AG20443 (cell line): ENCODE measurements at places on chromosomes 4 and X.

- DNase-seq = no peak
Measured at GRCh38 chr4:74543231-74543781, 98.4 kb downstream of the AREG start.

- DNase-seq = no peak
Measured at GRCh38 chr4:104966349-104967033, 180.2 kb upstream of the TET2 start.

- no peak for DNase-seq
Measured at GRCh38 chr4:106056914-106057313, 161.6 kb downstream of the NPNT start.

DNA sequence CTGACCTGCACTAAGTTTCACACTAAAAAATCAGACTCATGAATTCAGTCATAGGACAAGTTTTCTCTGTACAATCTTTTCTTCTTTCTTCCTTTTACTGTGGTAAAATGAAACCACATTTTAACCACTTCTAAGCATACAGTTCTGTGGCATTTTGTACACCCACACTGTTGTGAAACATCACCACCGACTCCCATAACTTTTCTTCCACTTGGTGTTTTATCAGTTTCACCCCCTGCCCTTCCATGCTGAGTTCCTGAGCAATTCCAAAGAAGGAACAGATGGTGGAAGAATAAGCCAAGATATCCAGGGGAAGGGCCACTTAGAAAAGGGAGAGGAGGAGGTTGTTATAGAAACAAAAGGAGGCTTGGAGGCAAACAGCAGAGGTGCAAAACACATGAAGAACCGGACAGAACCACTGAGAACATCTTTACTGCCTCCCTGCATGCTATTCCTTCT lies 22.6 kb downstream of the SLC25A4 start:
- peak; percentile 38 for DNase-seq

DNA sequence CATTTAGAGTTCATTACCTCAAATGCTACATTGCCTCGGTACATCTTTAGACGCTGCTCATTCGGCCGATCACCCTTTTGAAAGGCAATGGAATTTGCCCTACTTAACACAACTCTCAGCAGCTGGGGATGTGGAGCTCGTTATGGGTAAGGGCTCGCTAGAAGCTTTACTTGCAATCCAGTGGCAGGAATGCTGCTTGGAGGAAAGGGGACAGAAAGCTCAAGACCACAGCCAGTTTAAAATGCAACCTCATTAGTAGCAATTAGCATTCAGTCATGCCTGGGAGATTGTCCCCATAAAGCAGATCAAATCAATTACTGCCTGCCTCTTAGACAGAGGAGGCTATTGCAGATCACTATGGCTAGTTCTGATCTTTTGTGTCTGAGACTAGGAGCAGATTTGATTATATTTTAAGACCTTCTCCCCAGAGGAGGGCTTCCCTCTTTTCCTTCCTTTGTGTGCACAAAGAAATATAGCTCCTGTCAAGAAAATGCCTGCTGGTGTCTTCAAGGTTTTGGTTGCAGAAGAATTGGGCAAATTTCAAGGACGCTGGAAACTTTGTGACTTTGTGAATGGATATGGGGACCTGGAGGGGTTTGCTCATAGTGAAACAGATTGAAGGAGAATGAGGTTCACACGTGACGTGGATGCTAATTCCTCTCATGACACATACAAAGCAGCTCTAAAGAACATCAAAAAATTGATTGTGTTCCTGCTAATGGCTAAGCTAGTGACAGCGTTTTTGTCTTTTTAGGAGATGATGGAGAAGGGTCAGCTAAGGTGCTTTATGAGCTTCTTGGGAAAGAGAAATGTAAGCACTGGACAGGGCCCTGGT lies 237.5 kb upstream of the GLRA2 start:
- DNase-seq = no peak

DNA sequence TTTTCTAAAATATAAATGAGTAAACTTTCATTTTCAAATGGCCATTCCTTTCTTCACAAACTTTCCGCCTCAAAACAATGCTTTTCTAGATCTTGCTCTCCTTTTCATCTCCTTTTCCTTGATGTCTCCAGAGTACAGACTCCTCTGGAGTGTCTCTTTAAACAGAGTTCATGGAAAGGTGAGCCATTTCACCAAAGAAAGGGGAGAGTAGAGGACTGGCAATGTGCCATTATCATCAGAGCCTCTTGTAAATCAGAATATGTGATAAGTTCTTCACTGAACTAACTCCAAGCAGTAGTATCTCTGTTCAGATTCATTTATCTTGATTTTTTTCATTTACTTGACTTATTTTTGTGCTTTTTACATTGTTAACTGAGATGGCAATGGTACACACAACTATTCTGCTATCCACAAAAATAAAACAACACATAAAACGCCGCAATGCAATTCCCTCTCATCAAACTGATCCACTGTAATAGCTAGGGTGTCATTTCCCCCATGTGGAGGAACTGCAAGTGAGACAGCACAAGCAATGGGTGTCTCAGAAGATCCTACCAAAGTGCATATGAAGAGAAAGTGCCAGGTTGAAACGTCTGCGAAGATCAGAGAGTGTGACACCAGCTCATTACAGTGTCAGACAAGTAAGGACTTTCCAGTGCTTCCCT lies 125.4 kb downstream of the RASL11B start:
- DNase-seq = no peak

- DNase-seq = peak; percentile 65
Measured at GRCh38 chr4:27048429-27049238, 188.0 kb downstream of the STIM2 start.

DNA sequence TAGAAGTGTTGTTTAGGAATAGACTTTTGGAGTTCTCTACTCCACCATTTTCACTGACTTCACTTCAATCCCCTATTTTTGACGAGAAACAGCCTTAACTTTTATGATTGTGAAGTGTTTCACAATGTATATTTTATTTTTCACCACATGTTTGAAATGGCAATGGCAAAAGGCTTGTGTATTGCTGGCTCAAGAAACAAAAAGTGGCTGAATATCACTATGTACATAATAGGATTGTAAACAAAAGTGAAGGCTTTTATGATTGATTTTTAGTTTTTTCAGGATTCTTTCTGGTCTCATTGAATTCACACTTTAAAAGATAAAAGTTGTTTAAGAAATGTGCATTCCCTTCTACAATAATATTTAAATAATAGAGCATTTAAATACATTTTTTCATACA lies 18.2 kb downstream of the MAGEB5 start:
- DNase-seq = no peak

- DNase-seq = no peak
Measured at GRCh38 chr4:26647523-26648224, 63.8 kb downstream of the TBC1D19 start.

GRCh38 chr4:110527156-110527555 lies 51.2 kb downstream of the ENPEP start:
- DNase-seq = no peak

- peak; percentile 85 for DNase-seq
Measured at GRCh38 chr4:147831551-147832171, 99.8 kb downstream of the ARHGAP10 start.

DNA sequence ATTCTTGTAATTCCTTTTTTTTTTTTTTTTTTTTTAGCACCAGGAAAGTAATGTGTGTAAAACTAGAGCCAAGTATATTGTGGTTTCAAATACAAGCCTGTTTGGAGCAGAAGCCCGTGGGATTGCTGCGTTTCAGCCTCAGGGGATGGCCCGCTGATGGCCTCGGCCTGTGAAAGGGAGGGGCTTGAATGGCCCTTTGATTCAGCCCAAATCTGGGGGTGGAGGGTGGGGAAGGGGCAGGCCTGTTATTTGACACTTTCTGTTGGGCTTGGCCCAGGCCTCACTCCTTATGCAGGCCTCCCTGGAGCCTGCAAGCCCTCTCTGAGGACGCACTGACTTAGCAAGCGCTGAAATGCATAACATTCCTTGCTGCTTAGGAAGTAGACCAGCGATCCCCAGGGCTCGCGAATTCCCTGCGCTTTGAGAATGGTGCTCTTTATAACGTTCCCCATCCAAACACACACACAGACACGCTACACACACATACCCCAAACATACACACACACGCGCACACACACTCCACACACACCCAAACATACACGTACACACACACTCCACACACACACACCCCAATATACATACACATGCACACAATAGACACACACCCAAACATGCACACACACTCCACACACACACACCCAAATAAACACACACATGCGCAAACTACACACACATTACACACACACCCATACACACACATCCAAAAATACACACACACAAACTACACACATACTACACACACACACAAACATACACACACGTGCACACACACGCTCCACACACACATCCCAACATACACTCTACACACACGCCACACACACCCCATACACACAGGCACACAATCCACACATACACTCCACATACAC lies 29.6 kb downstream of the TLR10 start:
- DNase-seq = peak; percentile 93

DNA sequence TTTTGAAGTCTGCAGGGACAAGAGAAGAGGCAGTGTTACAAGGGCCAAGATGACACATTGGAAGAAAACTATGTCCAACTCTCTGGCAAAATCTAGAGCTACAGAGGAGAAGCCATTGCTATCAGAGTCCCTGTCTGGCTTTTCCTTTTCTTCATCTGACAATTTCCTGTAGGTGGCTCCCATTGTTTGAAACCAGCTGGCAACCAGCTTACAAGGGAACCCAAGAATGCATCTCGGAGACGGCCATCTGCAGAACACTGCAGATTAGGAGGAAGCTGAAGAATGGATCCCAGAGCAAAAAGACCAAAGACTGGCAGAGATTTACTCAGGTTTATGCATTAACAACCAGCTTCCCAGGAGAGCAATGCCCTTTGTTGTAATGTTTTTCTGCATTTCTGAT lies 216.2 kb upstream of the CTSO start:
- peak; percentile 9 for DNase-seq

DNA sequence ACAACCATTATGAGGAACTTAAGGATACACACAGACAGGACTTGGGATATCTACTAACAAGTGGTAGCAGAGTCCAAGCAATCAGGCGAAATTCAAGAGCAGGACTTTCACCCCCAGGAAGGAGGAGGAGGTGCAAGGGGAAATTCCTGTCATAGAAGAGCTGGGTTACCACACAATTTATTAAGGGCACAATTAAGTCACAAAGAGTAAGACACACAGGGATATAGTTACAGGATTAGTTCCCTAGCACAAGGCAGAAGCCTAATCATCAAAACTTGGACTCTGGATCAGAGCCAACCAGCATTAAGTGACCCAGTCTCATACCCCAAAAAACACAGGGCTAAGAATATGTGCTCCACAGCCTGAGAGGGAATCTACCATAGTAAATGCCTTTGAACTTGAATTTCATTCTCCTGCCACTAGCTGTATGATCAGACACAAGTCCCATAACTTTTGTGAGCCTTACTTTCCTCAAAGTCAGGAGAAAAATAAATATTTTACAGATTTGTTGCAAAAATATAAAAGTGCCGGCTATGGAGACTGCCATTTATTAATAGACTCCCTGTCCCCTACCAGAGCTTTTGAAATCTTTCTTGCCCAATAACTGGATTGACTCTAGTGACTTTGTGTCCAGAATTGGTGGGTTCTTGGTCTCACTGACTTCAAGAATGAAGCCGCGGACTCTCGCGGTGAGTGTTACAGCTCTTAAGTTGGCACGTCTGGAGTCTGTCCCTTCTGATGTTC lies 87.0 kb downstream of the SYNPO2 start:
- DNase-seq = no peak

DNA sequence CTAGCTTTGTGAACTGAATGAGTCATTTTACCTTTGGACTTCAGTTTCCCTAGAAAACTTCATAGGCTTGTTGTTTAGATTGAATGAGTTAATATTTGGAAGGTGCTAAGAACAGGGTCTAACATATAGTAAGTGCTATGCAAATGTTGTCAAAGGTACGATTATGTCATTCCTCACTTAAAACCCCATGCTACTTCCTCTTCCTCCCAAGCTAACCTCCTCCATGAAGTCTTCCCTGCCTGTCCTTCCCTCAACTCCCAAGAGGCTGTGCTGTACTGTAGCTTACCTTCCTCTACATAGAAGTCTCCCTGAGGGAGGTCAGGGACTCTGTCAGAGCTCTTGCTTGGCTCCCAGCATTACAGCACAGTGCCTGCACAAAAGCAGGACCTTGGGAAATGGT lies 103.4 kb upstream of the PJA1 start:
- no peak for DNase-seq

DNA sequence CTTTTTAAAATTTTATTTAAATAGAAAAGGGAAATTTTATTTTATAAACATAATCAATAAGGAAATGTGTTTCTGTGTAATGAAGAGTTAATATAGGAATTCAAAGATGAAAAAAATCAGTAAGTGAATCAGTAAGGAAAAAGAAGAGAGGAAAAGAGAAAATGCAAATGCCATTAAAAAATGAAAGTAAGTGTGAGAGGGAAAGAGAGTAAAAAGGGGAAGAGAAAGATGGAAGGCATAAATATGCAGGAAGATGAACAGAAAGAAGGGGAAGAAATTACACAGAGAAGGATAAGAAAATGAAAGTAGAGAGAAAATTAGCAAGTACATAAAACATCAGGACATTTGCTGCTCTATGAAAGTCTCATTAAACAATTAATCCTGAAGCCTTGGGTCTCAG lies 349.9 kb downstream of the FSTL5 start:
- no peak for DNase-seq

DNA sequence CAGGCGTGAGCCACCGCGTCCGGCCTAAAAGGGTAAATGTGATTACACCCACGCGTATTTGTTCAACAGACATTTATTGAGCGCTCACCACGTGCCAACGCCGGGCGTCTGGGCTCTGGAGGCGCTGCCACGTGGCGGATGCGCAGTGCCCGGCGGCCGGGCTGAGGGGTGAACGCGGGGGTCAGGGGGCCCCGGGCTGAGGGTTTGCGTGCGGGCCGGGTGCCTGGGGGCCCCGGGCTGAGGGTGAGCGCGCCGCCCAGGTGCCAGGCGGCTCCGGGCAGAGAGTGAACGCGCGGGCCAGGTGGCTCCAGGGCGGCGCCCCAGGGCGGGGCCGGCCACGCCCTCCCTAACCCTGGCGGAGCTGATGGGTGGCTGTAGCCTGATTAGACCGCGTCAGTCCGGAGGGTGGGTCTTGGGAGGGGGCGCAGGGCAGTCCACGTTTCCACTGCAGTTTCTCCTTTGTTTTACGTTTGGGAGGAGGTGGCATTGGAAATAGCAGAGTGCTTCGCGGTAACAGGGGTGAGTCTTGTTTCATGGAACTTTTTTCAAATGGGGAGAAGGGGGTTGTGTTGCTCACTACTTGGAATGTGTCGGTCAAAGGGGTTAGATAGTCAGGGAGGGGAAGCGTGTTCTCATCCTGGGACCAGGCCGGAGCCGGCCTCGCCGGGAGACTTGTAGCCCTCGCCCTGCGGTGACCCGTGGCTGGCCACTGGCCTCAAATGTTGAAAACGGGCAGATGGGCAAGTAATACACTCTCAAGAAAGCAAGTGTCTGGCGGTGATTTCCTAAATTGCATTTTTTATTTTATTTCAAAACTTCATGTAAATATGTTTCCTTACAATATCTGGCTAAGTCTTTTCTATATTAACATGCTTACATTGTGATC lies at the start of gene ZFP42:
ZFP42 (plus strand) TSS at position 450 of the 886 bp plus-strand sequence. CDS start 7,037 bp downstream, outside the sequence.
- DNase-seq = no peak

GRCh38 chr4:137203601-137204000 lies 328.7 kb downstream of the PCDH18 start:
- peak; percentile 63 for DNase-seq

- DNase-seq = peak; percentile 16
Measured at GRCh38 chr4:23999714-24000469, 110.0 kb upstream of the PPARGC1A start.

- no peak for DNase-seq
Measured at GRCh38 chr4:2937146-2937857, 25.9 kb downstream of the NOP14 start.

- peak; percentile 9 for DNase-seq
Measured at GRCh38 chrX:38183596-38183995, 37.1 kb downstream of the SRPX start.
